ENCODE measurements at places on chromosomes 4 and X.
A peak's percentile ranks its signal among the peaks of the same experiment; 100 is the strongest.

DNA sequence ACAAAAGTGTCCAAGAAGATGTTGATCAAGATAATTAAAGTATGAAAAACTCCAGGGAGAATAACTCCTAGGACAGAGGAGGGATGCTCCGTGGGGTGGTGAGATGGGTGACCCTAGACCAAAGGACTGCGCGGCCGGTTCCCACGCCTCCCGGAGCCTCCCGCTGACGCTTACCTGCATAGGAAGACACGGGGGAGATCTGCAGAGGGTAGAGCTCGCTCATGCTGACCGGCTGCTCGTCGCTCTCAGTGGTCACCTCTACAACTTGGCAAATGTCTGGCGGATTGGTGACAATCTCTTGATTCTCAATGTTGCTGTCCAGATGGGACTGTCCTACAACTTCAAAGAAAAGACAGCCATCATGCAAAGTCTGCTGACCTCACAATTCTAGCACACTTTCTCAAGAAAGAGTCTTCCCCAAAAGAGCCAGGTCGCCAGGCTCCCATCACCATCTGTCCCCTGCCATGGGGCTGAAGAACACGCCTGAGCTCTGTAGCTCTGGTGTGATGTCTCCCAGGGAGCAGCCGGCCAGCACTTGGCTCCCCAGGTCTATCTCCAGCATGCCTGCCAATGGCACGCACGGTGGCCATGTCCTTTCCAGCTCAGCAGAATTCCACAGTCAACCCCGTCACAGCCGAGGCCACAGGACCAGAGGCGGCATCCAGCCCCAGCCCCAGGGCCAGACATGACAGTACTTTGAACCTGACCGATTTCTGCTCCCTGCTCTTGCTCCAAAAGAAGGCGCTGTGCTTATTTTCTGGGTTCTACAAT, 75.4 kb downstream of the IRF2 start:
- DNase-seq, result no peak

DNA sequence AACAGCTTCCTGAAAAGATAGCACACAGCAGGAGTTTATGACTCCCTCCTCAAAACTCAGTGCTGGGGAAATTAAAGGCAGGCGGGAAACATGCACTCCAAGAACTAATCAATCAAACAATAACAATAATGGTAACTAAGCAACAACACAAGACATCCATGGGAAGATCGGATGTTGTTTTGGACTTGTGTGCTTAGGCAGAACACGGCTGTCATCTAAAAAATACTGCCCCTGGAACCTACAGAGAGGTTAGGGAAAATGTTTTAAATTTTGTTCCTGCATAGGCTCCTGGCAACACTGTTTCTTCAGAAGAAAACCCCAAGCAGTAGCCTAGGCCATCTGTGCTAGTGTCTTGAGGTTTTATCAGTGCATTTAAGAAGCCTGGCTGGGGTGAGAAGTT, 1378.2 kb downstream of the STIM2 start:
- DNase-seq, result no peak

- no peak for DNase-seq
These were observed 4.1 kb upstream of the FAM200B start for GRCh38 chr4:15677507-15677988.

DNA sequence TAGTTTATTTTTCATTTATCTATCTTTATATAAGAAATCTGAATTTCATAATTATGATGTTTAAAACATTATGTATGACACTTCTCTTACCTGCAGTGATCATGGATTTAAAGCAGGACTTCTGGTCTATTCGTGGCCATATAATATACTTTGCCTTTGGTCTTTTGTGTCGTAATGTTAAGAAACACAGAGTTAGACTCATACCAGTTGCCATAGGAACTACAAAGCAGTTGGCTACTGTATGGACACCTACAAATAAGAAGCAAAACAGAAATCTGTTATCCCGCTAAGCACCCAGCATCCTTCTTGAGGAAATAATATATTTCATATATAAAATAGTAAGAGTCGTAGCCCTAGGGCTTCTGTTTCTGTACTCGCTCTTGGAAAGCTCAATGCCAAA, 4.3 kb downstream of the SEPSECS start:
- DNase-seq, result no peak

DNA sequence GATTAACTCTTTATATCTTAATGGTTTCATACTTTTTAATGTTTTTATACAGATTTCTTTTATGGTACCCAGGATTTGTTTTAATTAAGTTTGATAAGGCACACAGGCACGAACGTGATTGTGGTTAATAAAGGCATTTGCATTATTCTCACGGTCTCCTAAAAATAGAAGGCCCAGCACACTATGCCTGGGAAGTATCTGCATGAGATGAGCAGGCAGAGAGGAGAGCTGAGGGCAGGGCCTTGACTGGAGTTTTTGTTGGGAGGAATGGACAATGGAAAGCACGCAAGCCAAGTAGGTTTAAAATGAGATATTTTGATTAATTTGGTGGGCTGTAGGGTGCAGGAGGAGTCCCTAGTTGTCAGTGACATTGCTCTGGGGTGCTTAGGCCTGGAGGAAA, 1714.3 kb upstream of the PCDH7 start:
- DNase-seq, result no peak

- DNase-seq, result no peak
These were observed 121.1 kb downstream of the SPATA18 start for GRCh38 chr4:52172166-52172565.

DNA sequence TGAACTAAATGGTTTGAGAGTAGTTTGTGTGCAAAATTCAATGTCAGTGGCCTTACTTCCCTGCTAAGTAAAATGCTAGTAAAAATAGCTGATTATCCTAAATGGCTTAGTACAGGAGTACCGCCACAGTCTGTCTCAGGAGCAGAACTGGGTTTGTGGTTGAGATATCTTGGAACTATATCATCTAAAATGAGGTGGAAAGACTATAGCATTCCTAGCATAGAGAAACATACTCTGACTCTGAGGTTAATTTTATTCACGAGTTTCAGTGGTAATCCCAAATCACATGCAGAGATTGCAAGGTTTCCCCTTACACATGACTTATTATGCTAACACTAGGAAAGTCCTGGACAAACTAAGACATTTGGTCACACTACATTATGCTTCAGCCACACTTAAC, 70.4 kb downstream of the OR13H1 start:
- no peak for DNase-seq

DNA sequence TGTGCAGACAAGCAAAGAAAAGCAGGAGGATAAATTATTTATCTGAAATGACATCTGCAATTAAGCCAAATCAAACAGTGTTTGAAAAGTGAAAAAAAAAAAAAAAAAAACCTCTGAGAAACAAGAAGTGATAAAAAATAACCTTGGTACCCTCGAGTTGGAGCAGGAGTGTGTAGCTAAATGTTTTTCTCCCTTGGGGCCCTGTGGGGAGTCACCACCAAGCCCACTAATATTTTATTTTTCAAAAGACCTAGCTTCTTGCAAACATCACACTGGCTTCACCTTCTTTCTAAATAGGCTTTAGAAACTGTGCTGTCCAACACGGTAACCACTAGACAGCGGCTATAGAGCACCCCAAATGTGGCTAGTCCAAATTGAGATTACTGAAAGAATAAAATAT, 47.7 kb downstream of the SNX25 start:
- no peak for DNase-seq

- DNase-seq, result no peak
These were observed 70.8 kb upstream of the BCOR start for GRCh38 chrX:40168480-40169011.

DNA sequence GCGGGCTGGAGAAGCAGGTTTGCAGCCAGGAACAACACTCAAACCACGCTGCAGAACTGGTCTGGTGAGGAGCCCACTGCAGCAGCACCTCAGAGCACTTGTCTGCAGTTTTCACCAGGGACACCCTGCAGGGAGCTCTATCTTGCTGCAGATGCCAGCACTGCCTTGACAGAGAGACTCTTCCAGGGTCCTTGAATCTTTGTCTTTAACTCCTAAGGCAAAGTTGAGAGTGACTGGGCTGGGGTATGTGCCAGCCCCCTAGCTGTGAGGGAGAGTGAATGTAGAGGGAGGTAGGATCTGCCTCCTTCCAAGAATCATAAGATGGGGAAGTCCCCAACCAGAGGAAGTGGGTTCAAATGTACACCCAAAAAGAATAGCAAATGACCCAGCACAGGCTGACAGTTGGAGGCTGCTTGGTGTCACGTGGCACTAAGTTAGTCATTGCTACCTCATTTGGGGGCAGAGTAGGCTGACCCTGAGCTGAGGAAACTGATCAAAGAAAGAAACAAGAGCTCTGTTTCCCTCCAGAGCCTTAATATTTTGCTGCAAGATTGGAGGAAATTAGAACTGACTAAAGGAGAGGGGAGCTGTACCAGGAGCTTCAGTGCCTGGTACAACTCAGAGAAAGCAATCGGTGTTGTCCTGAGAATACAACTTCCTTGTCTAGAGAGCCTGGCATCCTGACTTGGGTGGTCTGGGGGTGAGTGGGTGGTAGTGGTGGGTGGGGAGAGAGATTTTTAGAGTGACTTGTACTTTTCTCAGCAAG, 28.2 kb upstream of the HUWE1 start:
- DNase-seq, result peak; percentile 23

DNA sequence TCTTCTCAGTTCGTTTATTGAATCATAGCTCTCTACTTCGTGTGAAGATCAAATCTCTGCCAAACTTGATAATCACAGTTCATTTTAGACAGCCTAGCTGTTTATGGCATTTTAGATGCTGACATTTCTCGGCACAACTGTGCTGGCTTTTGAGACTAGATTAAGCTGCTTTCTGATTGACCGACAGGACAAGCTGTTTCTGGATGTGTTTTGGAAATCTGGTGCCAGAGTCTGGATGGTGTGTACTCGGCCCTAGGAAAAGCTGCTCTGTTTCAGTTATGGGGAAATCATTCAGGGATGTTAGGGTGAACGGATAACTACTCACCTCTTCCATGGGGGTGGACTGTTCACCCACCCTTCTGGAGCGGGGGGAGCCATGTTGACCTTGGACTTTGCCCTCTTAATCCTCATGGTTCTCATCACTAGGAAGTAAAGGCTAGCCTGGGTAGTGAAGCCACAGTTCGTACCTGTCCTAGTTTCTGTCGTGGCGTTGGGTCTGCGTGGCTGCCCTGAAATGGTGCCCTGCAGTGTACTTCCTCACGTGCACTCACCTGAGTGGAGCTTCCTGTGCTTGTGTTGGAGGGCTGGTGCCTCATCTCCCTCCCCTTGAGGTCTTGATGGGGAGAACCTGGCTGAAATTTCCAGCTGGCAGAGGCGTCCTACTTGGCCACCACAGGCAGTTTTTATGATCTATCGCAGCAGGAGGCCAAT, 13.7 kb upstream of the WDR1 start:
- DNase-seq, result no peak

DNA sequence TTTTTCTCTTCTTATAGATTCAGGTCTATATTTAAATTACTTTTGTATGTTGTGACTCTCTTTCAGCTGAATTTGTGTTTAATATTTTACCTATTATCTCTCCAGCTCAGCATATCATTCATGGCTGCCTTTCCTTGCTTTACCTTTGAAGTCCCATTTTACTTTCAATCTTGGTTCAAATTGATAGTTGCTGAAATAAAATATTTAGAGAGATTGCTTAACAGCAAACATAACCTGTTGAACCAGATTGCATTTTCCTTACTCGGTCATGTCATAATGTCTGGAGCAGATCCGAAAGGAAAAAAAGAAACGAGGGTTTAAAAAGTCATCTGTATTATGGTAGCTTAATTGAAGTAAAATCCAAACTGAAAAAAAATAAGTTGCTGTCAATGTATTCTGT, 94.1 kb downstream of the IL1RAPL2 start:
- no peak for DNase-seq

- DNase-seq, result no peak
These were observed 67.0 kb upstream of the TSPAN7 start for GRCh38 chrX:38494239-38494823.

DNA sequence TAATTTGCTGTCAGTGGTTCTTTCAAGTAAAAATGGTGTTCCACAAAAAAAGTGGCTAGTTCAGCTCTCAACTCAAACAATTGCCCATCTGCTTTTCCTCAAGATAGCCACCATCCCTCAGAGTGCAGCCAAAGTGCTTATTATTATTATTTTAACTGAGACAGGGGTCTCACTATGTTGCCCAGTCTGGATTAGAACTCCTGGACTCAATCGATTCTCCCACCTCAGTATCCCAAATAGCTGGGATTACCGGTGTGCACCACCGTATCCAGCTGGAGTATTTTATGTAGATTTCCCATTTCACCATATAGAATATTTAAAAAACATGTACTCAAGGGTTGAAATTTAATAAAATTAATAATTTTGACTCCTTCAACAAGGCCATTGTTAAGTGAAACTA, 62.1 kb upstream of the USP9X start:
- no peak for DNase-seq

- DNase-seq, result no peak
These were observed 1417.9 kb downstream of the ADGRL3 start for GRCh38 chr4:62618042-62618441.

GRCh38 chrX:120299928-120300327, 11.3 kb downstream of the TMEM255A start:
- DNase-seq, result no peak

DNA sequence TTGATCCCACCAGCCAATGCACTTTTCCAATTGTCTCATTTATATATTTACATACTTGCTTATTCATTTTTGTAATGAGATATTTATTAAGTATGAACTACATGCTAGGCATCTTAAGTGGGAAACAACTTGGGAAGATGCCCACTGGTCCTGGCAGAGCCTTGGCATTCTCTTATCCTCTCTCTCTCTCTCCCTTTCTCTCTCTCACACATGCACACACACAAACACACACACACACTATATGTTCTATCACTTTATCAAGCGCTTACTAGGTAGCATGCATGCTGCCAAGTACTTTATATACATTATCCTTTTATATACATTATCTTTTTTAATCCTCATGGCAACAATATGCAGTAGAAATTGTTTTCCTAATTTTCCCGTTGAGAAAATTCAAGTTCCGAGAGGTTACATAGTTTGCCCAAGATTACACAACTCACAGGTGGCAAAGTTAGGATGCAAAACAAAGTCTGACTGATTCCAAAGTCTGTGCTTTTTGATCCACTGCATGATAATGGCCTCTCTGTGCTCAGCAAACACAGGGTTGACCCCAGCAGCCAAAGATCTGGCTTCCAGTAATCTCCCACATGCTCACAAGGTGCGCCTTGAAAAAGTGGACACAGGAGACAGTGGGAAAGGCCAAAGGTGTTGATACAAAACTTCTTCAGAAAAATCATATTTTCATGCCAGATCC, 173.1 kb upstream of the KLF3 start:
- no peak for DNase-seq

DNA sequence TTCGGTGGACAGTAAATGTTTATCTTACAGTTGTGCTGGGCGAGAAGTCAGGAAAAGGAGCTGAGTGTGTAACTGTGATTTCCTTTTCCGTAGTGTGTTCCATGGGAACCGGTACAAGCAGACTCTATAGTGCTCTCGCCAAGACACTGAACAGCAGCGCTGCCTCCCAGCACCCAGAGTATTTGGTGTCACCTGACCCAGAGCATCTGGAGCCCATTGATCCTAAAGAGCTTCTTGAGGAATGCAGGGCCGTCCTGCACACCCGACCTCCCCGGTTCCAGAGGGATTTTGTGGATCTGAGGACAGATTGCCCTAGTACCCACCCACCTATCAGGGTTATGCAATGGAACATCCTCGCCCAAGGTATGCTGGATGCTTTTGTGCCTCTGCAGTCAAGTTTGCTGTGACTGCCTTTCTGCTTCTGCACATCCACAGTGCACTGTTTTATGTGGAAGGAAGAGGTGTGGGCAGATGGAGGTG, 27.4 kb downstream of the NOCT start:
- no peak for DNase-seq

Data from T-helper 9 cell (primary cell).